Frontal cortex (tissue), 4 donors: ENCODE measurements at places on chromosomes 5 and 9. TPM values are rescaled to one million over a fixed set of nuclear protein-coding genes. Genes with fewer than 3 reads are reported as not detected.

MSX2 gene
- total RNA-seq: 0.41 TPM

LCN9 gene
- total RNA-seq: not detected

IRX1 gene
- total RNA-seq: 0.41 TPM

FOXD4L6 gene
- 0.82 TPM for total RNA-seq

IL9 gene
- total RNA-seq: not detected

SMIM23 gene
- total RNA-seq: not detected

NIPAL4 gene
- not detected for total RNA-seq

MEIKIN gene
- total RNA-seq: not detected

TRIM32 gene
- total RNA-seq: 19.6 TPM

DNA sequence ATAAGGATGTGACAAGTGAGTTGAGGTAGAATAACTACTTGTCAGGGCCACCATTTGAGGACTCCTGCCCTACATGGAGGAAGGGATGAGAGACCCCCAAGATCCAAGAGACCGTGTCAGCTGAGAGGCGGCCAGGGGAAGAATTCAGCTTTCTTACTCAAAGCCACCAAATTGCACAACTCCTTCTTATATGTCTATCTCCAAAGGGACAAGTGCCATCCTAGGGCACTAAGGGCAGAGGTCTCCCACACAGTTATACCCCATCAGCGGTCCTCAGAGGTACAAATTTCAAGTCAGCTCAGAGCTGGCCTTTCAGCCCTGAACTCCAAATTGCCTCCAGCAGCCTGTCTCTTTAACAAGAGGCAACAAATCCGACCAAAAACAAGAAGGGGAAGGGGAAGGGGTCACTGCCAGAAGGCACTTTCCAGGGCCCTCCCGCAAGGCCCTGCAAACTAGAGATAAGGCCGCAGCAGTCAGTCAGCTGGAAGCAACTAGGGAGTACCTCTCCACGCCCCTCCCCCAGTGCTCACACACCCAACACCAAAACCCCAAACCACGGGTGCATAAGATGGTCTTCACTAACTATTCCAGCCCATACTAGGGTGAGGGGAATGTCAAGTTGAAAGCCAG is 6.1 kb upstream of the STOML2 start:
- DNase-seq: no peak

DNA sequence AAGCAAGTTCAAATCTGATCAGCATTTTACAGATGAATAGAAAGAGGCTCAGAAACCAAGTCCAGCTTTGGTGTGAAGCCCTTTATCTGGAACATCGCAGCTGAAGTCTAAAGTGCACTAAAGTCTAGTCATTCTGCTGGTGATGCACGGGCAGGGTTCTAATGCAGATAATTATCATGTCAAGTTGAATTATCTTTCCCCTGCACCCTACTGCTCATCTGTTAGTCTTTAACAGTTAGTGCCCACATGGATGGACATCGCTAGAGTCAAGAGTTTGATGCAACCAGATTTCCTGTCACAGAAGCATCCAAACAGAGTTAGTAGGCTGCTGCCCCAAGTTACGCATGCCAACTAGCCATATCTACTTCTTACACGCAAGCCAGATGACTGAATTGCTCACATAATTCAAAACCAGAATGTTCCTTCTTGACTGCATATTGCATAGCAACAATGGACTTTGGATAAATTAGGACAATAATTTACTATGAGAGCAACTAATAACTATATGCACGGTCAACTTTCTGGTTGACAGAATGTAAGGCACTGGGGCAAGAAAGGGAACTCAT is 1.6 kb upstream of the TOMM5 start:
- DNase-seq: no peak

GRCh38 chr5:170756691-170757090 is 26.8 kb upstream of the GABRP start:
- DNase-seq: no peak

DNA sequence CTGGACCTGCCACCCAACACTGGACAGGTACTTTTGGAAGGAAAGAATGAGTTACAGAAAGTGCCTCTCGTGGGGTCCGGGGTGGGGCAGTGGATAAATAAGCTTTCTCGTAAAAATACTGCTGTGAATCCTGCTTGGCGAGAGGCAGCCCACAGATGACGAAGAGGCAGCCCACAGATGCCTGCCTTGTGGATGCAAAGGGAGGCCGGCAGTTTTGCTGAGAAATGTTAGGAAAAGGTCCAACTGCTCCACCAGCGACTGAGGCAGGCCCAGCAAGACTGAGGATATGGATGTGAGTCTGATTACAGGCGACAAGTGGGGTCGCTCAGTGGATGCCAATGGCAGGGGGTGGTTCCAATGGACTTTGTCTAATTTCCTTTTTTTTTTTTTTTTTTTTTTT is 79.1 kb upstream of the PPP1R26 start:
- DNase-seq: no peak

DNA sequence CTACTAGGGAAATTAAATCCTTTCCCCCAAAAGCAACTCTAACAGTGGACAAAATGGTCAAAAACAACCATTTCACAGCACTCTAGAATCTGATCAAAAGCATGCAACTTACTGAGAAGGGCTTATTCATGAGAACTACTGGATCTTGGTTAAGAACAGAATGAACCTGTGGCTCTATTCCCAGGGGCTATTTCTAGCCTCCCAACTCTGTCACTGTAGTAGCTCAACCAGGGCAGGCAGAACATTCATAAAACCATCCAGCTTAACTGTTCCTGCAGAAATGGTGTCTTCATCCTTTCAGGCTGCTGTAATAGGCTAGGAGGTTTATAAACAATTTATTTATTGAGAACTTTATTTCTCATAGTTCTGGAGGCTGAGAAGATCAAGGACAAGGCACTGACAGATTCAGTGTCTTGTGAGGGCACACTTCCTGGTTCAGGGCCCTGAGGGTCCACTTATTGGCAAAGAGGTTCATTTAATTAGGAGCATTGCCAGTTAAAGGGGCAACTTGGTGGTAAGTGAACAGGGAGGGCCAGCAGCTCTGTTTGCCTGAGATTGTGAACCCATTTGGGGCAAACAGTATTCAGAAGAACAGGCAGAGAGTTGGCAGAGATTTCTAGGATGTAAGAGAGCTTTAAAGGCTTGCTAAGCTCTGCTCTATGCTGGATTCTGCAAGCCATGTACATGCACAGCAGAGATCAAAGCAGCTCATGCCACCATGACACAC is 238.5 kb upstream of the FBXL7 start:
- DNase-seq: no peak

DNA sequence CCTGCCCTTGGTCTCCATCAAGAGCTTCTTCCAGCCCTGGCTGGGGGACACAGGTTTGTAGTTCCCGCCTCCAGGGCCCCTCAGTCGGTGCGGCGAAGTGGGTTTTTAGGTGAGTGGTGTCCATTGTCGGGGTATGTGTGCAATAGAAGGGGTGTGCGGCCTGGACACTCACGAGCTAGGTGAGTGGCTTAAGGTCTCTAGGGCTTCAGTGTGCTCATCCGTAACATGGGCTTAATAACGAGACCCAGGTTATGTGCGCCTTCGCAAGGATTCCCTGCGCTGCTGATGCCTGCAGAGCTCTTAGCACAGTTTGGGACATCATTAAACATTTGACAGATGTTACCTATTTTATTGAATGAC is 656 bp downstream of the CEP78 start:
- DNase-seq: peak; percentile 33

DNA sequence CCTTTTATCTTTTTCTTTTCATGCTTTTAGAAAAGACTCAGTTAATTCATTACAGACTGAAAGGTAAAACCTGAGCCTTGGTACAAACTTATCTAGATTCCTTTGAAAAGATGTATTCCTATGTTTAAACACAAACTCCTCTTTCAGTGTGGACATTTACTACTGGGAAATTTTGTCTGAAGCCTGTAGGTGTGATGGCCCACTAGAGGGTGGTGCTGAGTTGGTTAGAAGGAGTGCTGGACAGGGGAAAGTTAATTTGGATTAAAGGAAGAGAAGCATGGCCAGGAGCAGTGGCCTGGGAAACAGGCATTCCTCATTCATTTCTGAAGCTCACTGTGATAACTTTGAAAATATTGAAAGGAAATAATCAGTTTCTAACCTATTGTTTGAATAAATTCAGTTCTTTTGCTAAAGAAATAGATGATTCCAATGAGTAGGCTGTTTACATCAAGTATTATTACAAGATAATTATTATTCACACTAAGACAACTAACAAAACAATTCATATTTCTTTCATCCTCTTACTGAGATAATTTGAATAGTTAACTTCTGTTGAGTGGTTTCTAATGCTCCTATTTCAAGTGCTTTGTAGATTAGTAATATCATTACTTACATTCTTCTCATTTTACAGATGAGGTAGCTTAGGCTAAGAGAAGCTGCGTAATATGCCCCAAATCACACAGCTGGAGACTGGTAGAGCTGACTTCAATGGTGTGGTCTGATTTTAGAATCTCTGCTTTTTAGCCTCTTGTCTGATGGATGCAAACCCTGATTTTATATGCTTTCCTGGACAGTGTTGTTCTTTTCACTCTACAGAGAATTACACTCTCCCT is 150.9 kb downstream of the ADGRV1 start:
- DNase-seq: peak; percentile 30

DNA sequence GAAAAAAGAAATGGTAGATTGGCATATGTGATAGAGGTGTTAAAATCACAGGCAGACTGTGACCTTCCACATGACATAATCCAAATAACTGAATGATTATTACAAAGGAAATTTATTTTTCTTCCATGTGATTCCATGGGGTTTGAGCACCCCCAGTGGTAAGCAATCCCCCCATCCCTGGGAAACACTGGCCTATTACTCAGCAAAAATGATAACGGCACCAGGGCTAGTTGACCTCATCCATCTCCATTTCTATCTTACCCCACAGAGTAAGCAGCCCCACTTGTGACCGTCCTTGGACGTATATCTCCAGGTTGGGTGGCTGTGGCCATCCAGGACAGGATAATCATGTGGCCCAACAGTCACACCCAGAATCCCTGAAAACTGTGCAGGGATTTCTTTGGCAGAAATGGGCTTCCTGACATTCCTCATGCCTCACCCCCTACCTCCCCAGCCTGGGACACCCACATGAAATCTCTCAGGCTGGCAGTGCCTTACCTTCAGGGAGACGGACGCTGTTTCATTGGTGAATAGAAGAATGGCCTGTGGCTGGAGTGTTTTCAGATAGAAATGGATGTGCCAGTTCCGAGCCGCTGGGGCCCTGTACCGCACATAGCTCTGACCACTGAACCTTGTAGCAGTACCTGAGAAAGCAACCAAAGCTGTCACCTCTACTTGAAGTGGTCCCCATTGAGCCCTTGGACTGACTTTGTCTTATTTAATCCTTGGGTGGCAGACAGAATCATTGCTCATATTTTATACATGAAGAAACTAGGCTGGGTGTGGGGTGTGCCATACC is 69.9 kb downstream of the SLC36A1 start:
- DNase-seq: no peak

- DNase-seq: no peak
These were observed 84.3 kb upstream of the SHB start for GRCh38 chr9:38153152-38153909.

GRCh38 chr9:15205632-15206420 is 101.2 kb downstream of the TTC39B start:
- DNase-seq: no peak

- no peak for DNase-seq
These were observed 69.1 kb downstream of the ADAMTS2 start for GRCh38 chr5:179275941-179276837.

GRCh38 chr9:99567436-99567835 is 254.2 kb upstream of the NR4A3 start:
- DNase-seq: no peak

- DNase-seq: no peak
These were observed 154.0 kb upstream of the NFIL3 start for GRCh38 chr9:91577633-91578061.

- no peak for DNase-seq
These were observed 20.9 kb downstream of the IPPK start for GRCh38 chr9:92649007-92649406.

DNA sequence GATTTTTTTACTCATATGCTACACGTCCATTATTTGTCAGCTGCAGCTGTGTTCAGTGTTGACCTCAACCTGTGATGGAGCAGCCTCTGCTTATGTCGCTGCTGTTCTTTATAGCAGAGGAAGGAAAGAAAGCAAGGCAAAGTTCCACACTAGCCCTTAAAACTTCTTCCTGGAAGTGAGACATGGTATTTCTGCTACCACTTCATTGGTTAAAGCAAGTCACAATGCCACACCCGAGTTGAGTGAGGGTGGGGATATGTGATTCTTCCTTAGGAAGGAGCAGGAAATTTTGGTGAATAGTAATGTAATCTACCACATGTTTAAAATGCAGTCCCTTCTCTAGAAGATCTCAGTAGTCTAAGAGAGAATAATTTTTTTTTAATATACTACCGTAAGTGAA is 224.8 kb upstream of the DMRT1 start:
- DNase-seq: no peak

DNA sequence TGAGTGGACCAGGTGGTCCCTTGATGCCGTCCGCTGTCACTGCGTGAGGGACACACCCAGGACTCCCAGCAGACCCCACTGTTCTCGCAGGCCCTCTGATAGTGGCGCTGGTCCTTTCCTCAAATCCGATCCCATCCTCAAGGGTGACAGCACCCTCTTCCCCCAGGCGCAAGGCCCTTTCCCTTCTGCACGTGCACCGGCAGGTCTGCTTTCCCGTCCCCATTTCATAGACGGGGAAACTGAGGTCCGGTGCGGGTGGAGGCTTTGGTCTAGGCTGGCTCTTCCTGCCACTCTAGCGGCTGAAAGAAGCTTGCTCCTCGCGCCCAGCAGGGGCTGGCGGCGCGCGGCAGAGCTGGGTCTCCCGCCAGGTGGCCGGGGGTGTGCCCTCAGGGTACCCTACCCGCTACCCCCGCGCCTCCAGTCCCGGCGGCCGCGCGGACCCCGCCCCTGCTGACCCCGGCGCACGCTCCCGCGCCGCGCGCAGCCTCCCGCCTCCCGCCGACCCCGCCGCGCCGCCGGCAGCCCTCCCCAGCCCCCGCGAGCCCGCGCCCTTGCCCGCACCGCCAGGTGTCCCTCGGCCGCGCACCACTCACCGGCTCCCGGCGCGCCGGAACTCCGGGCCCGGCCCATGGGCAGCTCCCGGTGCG is 453 bp downstream of the RASGEF1C start:
- DNase-seq: peak; percentile 39

- DNase-seq: no peak
These were observed 132.0 kb downstream of the MLLT3 start for GRCh38 chr9:20490246-20490834.

DNA sequence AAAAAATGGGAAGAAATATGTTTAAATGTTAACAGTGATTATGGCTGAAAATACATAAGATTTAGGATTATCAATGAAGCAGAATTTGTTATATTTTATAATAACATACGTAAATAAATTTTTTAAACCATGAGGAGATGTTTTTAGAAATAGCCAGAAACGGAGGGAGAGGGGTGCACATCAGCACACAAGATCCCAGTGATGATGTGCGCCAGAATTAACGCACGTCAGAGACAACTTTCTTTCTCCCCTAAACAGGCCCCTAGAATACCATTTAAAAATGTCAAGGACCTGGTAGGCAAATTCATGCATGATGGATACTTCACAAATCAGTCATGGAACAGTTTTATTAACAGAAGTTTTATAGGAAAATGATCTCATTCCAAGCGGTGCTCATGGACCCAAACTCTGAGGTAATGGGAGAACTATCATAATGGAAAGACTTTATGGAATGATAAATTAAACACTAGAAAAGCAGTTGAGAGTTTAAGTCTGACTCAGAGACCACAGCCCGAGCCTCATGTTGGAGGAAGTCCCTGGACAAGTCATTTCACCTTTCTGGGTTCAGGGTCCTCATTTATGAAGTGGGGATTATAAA is 258.9 kb upstream of the GAS1 start:
- DNase-seq: no peak

GRCh38 chr9:127763918-127764384 is 14.5 kb downstream of the SH2D3C start:
- peak; percentile 42 for DNase-seq
